ENCODE measurements at places on chromosomes 5 and 9. TPM values are rescaled to one million over a fixed set of nuclear protein-coding genes. Genes with fewer than 3 reads are reported as not detected.

DNA sequence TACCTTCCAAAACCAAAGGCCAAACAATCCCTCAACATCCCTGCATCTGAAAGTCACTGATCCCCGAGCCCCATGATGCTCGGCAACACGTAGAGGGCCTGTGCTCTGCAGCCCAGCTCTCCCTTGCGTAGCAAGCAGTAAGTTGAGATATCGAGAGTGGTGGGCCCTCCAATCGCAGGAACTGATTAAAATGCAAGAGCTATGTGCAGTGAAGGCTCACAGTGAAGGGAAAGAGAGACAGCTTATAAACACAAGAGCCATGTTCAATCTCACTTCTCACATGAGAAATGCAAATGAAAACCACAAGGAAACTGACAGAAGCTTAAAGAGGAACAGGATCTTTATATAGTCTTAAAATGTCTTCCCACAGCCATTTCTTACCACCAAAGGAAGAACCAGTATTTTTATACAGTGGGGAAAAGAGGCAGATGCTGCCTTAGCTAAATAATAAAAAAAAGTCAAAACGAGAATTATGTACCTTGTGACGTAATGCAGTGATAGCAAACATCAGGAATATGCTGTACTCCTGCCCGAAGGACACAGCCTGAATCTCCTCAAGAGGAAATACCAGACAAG, 24.6 kb downstream of the TTF1 start:
- DNase-seq, result no peak

DNA sequence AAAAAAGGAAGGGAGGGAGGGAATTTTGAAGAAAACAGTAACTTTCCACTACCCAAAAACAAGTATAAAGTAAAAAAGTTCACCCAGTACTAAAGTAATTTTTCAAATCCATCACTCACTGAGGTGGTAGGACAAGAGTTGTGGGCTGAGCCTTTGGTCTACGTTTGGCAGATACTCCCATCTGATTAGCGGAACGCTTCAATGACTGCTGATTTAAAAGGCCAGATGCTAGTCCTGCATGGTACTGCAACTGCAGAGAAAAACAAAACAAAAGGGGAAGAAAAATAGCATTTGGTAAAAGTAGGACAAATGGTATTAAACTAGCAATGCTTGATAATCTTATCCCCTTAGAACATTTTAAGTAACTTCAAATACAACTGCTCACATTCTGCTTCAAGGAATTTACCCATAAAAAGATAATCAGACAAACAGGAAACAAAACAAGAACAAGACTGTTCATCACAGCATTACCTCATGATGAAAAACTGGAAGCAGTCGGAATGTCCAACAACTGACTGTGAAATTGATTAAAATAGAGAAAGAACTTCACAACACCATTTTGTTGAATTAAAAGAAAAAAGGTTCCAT, 65.4 kb downstream of the MED27 start:
- no peak for DNase-seq

DND1 gene
- total RNA-seq, result not detected

FAXDC2 gene
- total RNA-seq, result 67.3 TPM

CAMK4 gene
- total RNA-seq, result 1.2 TPM

GRCh38 chr5:38872826-38873225, 27.0 kb downstream of the OSMR start:
- DNase-seq, result no peak

- DNase-seq, result no peak
Observed at GRCh38 chr5:130189961-130190360, 285.7 kb downstream of the CHSY3 start.

ELOVL7 gene
- total RNA-seq, result 2.7 TPM

MYOT gene
- total RNA-seq, result 20.7 TPM

DNA sequence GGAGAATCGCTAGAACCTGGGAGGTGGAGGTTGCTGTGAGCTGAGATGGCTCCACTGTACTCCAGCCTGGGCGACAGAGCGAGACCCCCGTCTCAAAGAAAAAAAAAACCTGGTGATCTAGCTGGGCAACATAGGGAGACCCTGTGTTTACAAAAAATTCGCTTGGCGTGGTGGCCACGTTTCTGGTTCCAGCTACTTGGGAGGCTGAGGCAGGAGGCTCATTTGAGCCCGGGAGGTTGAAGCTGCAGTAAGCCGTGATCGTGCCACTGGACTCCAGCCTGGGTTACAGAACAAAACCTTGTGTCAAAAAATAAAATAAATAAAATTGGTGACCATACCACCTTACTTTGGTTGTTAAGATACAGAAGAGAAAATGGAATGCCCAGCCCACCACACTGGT, 1.8 kb upstream of the HNRNPAB start:
- peak; percentile 59 for DNase-seq

DNA sequence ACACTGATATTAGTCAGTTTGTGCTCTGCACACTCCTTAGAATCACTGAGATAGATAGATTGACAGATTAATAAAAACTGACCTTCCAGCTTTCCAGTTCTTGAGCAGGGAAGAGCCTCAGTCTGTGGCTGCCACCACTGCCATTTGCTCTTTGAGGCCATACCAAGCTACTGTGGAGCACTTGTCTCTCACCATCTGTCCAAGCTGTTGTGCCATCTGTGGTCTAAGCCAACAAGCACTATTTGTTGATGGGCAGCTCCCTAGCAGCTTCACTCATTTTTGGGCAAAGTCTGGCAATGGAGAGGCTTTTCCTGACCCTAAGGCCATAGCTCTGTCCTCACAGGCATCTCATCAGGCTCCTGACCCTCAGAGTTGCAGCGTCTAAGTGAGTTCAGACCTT, 30.4 kb downstream of the HTR1A start:
- no peak for DNase-seq

DNA sequence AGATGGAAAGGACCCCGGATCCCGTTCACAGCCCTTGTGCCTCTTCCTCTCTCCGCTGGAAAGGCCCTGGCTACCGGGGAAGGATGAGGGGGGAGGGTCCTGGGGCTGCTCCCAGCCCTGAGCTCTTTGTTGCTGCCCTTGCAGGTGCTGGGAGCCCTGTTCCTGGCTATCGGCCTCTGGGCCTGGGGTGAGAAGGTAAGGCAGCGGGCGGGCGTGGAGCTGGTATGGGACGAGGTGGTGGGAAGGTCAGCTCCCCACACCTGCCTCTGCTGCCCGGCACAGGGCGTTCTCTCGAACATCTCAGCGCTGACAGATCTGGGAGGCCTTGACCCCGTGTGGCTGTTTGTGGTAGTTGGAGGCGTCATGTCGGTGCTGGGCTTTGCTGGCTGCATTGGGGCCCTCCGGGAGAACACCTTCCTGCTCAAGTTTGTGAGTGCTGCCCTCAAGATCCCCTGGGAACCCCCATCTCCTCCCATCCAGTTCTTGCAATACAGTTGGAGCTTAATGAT, 4.2 kb downstream of the TSPAN17 start:
- no peak for DNase-seq

IL5 gene
- total RNA-seq, result not detected

- no peak for DNase-seq
Observed at GRCh38 chr5:108743319-108743718, 4.4 kb upstream of the FER start.

DNA sequence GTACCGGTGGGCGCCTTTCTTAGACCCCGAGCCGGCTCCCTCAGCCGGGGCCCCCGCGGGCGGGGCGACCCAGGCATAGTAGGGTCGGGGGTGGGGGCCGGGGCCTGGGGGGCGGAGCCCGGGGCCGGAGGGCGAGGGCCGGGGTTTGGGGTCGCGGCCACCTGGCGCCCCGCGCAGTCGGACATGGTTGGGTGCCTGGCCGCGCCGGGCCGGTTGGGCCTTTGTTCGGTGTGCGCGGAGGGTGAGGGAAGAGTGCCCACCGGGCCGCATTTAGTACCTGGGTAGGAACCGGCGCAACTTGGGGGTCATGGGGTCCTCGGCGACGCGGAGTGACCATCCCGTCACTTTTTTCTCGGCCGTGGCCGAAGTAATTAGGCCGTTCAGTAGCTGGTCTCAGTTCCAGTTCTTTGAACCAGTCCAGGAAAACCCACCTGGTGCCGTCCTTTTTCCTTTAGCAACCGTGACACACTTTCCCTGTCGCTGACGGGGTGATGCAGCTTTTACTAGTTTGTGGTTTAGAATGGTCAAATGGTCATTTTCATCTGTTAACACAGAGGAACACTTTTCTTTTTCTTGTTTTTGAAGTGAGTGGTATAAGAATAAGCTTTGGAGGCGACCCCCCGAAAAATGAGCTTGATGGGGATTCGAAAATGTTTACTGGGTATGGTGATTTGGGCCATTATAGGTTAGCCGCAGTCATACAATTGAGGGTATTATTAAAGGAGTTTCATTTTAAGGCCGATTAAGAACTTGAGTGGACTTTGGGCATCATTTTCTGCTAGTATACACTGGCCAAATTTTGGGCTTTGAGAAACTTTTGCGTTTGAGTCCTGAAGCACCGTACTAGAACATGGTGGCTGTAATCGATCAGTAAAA, 589 bp downstream of the CKS2 start:
- peak; percentile 67 for DNase-seq

- no peak for DNase-seq
Observed at GRCh38 chr5:118522626-118523025, 465.7 kb downstream of the DTWD2 start.

- no peak for DNase-seq
Observed at GRCh38 chr5:83517072-83517687, 45.6 kb downstream of the VCAN start.

FST gene
- 6.1 TPM for total RNA-seq

DNA sequence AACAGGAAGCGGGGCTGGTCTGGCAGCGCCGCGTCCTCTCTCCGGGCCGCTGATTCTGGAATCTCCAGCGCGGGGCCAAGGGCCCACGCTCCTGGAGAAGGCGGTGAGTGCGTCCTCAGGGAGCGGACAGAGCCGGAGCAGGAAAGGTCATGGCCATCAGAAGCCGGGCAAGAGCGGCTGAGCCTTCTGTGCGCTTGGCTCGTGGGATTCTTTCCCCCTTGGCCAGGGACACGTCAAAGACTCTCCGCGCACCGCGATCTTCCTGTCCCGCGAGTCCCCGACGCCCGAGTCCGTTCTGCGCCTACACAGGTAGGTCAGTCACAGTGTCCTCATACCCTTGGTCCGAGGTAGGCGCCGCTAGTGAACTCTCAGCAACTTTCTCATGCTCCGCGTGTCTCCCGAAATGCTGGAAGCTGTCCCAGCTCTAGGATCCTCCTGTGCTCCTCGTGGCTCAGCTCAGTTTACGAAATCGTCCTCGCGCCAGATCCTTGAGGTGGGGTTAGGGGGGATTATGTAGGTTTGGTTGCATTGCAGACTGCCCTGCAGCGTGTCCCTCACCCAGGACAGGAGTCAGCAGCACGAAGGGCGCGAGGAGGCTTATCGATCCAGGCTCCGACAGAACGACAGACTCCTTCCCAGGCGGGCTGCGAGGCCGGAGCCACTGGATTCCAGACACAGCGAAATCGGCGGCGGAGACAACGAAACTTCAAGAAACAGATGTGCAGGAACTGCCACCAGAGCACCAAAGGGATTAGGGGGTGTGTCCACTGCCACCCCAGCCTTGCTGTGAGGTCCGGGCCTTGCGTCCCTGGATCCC, 8.7 kb downstream of the LHX6 start:
- no peak for DNase-seq
